ENCODE measurements at places on chromosomes 13 and 19. TPM values are rescaled to one million over a fixed set of nuclear protein-coding genes. Genes with fewer than 3 reads are reported as not detected.

TPM4 gene
- 324 TPM for total RNA-seq

CBY2 gene
- total RNA-seq: not detected

- no peak for DNase-seq
Measured at GRCh38 chr19:16319481-16319880, 5.1 kb upstream of the KLF2 start.

DNA sequence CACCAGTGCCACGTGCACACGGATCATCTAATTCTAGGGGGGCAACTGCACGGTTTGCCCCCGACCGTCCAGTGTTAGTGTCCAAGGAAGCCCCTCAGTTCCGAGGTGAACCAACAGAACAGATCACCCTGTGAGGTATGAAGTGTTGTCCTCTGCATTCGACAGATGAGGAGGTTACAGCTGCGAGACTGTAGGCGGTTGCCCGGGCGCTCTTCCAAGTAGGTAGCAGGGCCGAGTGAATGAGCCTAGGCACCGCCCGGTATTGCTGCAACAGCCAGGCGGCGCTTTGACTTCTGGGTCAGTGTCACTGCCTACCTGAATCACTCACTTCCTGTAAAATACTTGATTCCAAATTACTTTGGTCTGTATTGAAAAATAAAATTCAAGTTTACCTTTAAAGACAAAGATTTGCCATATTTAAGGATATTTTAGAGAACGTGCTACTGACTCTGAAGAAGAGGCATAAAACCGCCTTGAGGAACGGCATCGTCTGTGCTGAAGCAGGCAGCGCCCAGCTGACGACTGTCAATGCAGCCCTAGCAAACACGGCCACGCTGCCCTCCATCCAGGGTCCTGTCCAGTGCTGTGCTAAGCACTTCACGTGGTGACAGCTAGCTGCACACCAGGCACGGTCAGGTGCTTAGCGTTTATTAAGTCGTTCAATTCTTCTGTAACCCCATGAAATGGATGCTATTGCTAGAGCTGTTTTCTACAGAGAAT, 19.3 kb upstream of the RASA3 start:
- DNase-seq: no peak

DNA sequence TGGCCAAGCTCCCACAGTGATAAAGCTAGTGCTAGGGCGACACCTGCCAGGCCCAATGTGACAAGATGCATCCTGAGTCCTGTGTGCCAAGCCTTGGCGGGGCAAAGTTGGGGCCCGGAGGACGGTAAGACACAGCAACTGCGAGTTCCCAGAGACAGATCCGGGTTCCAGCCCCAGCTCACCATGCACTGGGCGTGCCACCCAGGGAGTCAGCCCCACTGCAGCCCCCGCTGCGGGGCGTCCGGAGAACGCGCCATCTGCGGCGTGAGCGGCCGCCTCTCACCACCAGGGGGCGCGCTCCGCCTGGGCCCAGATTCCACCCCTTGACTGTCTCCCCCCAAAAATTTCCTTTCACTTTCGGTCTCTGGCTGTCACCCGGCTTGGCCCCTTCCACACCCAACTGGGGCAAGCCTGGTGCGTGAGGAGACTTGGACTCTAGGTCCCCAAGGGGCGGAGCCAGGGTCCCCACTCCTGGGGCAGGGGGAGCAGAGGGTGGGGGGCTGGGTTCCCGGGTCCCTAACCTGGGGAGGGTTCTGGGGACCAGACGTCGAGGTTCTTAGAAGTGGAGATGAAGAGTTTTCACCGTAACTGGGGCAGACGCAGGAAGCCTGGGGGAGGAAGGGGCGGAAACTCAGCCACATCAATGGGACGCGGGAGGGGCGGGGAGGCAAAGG, at the start of gene FLT3LG:
Gene FLT3LG (plus strand): TSS at position 348 of the 674 bp plus-strand sequence. CDS start 425 bp downstream, outside the sequence.
- DNase-seq: peak; percentile 73

DNA sequence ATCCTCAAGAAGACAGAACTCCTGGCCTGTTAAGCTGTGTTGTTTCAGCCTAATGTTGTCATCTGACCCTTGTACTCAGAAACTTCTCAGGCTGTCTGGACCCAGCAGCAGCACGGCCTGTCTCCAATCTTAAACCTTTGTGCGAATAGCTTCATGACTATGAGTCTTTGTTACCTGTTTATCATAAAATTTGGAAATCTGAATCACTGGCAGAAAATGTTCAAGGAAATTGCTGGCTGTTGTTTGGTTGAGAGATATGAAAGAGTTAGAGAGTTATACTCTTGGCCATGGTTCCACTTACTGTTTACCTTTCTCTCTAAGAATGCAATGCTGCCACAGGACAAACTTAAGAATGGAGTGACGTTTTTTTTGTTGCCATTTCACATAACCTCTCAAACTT, 59.6 kb downstream of the EFNB2 start:
- DNase-seq: no peak

- no peak for DNase-seq
Measured at GRCh38 chr13:32125221-32125689, 93.7 kb downstream of the FRY start.

- no peak for DNase-seq
Measured at GRCh38 chr19:50510700-50511068, 307 bp downstream of the JOSD2 start.

- no peak for DNase-seq
Measured at GRCh38 chr19:51272183-51272810, 21.4 kb downstream of the SIGLECL1 start.
